Dorsolateral prefrontal cortex (tissue), 122 donors: ENCODE measurements at places on chromosomes 11 and 22.
A peak's percentile ranks its signal among the peaks of the same experiment; 100 is the strongest.

- DNase-seq, result no peak
Observed at GRCh38 chr11:127027789-127028188, 27.2 kb upstream of the KIRREL3 start.

- DNase-seq, result no peak
Observed at GRCh38 chr11:61685617-61685967, 5.4 kb downstream of the DAGLA start.

- DNase-seq, result no peak
Observed at GRCh38 chr22:36149441-36149840, 11.1 kb downstream of the APOL3 start.

DNA sequence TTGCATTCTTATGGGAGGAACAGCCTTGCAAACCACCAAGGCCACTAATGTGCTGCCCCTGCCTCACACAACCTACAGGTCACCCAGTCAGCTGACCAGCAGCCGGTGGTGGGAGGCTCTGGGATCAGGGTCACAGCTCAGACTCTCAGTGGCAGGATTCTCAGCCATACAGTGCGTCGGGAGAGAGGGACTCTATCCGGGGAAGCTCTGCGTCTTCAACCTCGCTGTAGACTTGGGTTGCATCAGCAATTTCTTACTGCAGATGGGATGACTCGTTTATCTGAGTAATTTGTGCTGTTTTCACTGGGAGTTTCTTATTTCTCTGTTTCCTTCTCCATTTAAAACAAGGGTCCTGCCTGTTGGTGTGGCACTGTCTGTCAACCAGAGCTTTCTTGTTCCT is 257.7 kb downstream of the TBC1D22A start:
- no peak for DNase-seq

- DNase-seq, result no peak
Observed at GRCh38 chr11:118152020-118152551, 537 bp downstream of the SCN4B start.

DNA sequence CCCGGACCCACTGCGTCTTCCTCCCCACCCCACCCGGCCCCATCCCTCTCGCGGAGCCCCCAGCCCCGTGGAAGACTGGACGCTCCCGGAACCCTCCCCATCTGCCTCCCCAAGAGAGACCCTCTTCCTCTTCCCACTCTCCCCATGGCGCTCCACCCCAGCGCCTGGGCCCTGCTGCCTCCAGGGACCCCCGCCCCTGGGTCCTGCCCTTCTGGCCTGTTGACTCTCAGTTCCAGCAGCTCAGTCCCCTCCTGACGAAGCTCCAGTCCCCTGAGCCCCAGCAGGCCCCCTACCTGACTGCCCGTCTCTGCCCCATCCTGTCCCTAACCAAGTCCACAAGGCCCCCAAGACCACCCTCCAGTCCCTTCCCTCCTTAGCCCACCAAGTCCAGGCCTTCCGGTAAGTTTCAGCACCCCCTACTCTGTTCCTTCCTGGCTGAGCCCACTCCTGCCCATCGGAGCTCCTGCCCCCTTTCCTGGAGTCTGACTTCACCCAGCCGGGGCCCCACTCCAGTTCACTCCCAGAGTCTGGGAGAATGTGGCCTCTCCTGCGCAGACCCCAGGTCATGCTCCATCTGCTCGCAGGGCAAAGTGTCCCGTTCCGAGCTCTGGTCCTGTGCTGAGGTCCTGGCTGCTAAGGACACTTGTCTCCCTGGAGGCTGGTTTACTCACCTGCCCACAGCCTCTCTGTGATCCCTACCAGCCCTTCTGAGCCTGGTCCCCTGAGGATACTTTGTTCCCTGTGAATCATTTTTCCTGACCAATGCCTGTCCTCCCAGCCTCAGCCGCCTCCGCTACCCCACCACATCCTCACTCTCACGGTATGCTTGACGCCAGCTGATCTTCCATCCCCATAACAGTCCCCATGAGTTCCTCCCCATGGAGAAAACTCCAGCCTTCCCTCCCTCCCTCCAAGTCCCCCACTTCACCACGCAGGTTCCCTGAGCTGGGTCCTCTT is 722 bp downstream of the IFITM10 start:
- DNase-seq, result no peak

GRCh38 chr11:2779981-2780849 is 80.4 kb upstream of the KCNQ1OT1 start:
- peak; percentile 35 for DNase-seq

DNA sequence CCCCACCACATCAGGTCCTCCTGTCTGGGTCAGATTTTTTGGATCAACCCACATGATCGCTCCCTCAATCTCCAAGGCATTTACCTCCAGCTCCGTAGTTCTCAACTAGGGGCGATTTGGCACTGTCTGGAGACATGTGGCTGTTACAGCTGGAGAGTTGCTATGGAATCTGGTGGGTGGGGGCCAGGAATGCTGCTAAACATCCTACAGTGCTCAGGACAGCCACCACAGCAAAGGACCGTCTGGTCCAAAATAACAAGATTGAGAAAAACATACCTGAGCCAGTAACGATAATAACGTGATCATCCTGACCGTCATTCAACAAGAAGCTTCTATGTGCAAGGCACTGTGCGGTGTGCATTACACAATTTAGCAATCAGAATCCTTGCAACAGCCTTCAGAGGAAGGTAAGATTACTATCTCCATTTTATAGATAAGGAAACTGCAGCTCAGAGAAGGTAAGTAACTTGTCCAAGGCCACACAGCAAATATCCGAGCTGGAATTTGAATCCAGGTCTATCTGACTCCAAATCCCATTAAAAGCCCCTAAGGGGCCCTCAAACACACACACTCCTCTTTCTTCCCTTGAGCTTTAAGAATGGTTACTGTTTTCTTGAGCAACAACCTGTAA is 14.3 kb upstream of the CRY2 start:
- DNase-seq, result no peak

DNA sequence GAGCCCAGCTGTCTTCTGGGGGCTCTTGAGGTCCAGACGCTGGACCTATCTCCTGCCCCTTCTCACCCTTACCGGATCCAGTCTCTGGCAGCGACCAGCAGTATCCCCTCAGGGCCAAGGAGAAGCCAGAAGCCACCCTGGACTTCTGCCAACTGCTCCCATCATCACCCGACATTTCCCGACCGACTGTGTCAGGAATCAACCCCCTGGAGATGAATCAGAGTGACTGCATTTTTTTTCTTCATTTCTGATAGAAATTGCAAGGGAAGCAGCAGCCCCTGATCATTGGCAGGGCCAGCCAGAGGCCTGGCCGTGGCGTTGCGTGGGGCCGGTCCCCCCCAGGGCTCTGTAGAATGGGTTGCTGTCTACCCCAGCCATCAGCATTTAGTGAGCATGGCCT is 5.2 kb upstream of the LIF start:
- DNase-seq, result no peak

DNA sequence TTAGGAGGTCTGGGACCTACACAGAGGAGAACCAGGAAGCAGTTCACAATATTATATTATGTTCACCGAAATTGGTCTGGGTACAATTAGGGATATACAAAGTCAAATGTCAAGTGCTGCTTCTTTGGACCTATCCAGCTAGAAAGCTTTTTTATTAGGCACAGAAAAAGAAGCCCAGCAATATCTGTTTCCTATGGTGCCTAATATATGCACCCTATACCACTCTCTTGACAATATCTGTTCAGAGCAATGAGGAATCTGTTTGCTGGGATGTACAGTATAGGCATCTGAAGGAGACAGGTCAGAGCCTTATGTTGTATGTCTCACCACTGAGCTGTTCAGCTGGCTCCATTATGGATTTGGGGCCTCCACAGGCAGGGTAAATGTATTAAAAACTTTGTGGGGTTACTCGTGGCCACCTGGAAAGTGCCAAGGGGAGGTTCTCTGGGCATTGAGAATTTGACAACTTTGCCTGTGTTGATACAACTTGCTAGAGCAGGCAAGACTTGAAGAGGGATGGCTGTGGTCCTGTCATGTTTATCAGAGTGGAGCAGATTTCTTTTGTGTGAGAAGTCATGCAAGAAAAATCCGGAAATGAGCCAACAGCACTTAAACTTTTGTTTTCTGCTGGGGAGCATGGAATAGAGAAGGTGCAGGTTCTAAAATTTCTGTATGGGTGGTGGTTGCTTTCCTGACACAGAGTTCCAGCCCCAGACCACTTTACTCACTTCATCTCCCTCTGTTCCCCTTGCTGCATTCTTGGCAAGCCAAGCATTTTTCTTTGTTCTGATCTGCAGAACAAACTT is 10.1 kb downstream of the STIM1 start:
- no peak for DNase-seq

GRCh38 chr11:107563702-107564101 is 1.8 kb downstream of the ALKBH8 start:
- no peak for DNase-seq

DNA sequence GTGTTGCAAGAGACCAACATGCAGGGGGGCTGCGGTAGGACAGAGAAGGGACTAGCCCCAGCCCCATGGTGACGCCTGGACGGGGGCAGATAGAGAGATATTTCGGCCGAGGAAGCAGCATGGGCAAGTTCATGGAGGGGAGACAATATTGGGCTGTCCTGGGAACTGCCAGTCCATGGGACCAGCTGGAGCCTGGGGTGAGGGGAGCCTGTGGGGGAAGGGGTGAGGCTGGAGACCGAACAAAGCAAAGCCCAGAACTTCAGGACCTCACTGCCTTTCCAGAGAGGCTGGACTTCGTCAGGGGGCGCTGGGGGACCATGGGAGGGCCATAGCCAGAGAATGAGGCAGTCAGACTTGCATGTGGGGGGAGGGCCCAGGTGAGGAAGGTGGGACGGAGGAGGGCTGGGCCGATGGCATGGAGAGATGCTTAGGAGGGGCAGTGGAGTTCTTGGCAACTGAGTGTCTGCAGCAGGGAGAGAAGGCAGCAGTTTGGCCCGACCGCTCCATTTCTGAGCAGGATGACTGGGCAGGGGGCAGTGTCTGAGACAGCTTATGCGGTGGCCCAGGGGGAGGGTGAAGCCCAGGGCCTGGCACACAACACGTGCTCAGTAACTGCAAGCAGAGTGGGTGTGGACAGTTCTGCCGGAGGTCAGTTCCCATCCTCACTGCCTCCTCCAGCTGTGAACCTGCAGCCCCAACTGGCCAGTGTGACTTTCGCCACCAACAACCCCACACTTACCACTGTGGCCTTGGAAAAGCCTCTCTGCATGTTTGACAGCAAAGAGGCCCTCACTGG is 712 bp downstream of the UPK3A start:
- no peak for DNase-seq

GRCh38 chr11:63945477-63946163 is 6.8 kb downstream of the NAA40 start:
- peak; percentile 79 for DNase-seq

- no peak for DNase-seq
Observed at GRCh38 chr11:18632841-18633240, 1.3 kb downstream of the SPTY2D1 start.

GRCh38 chr22:41023299-41023623 is 69.1 kb upstream of the EP300 start:
- no peak for DNase-seq

GRCh38 chr11:67303132-67303834 is at the start of gene SSH3:
Gene SSH3 (plus strand): TSS chr11:67303530. CDS start chr11:67303626, 96 bp downstream.
- DNase-seq, result peak; percentile 79

GRCh38 chr11:134501406-134502152 is 89.5 kb upstream of the B3GAT1 start:
- no peak for DNase-seq

GRCh38 chr11:16372355-16372754 is 16.0 kb upstream of the SOX6 start:
- DNase-seq, result no peak

- no peak for DNase-seq
Observed at GRCh38 chr11:65565624-65566453, 4.4 kb upstream of the ZNRD2 start.

DNA sequence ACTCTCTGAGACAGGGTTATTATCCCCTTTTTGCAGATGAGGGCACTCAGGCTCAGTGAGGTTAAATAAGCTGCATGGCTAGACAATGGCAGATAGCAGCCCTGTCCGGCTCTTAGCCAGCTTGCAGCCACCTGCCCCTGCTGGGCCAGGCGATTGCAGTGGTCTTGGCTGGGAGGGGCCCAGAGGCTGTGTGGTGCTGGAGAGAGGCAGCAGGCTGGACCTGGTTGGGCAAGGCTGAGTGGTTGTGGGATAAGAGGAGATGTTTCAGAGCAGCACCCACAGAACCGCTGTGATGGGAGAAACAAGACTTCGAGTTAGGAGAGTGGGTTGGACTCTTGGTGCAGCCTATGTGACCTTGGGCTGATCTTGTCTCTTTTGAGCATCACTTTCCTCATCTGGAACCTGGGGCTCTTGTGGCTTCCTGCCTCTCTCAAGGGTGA is 25.5 kb downstream of the PTPRJ start:
- no peak for DNase-seq

DNA sequence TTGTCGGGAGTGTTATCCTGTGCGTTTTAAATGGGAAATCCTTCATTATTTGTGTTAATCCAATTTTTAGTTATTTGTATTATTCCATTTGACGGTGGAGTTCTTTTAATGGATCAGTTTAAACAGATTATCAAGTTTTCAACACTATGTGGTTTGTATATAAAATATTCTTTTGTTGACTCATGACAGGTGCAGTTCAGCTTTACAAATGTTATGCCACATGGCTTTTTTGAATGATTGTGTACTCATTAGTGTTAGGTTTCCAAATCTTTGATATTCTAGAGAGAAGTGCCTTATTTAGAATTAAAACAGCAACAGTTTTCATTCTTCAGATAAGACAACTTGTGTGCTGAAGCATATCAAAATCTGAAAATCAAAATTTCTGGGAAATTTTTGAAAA is 2.4 kb downstream of the JAM3 start:
- no peak for DNase-seq

DNA sequence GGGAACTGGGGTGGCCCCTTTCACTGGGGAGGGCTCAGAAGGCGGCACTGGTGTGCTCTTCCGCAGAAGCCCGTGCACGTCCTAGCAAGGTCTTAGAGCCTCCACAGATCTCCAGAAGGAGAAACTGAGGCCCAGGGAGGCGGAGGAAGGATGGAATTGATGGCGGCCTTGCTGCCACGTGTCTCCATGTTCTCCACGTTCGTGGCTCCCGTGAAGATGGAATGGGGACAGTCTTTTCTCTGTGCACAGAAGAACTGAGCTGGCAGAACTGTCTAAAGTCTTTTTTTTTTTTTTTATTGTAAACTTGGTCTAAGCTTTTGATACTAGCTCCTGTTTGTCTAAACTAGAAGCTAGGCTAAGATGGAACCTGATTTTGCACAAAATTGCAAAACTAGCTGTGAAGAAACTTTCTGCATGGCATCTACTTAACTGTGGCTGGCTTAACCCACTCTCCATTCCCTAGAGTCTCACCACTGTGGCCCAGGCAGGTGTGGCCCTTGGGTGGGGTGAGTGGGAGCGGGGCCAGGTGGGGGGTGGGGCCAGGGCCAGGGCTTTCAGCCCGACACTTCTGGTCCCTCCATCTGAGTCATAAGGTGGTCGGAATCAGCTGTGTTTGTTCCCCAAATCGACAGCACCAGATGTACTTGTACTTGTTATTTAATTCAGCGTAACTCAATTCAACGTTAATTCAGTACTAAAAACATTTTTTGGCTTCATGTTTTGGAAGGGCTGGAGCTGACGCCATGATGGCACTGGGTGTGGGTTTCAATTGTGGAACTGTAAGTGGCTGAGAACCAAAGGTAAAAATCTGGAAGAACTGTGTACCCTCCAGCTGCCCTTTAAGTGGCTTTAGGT is 120.7 kb downstream of the MPPED1 start:
- DNase-seq, result no peak
